ENCODE measurements at places on chromosomes 11 and 22. TPM values are rescaled to one million over a fixed set of nuclear protein-coding genes. Genes with fewer than 3 reads are reported as not detected.
A peak's percentile ranks its signal among the peaks of the same experiment; 100 is the strongest.

GRCh38 chr11:117045196-117045595 lies 53.0 kb downstream of the SIK3 start:
- H3K4me1 ChIP-seq: peaks cover 26% of the 10 kb centered on the region
- no peaks in the 10 kb centered on the region for H3K27me3 ChIP-seq
- H3K27ac ChIP-seq: no peak overlapping the region
- H3K4me3 ChIP-seq: no peak overlapping the region

DNA sequence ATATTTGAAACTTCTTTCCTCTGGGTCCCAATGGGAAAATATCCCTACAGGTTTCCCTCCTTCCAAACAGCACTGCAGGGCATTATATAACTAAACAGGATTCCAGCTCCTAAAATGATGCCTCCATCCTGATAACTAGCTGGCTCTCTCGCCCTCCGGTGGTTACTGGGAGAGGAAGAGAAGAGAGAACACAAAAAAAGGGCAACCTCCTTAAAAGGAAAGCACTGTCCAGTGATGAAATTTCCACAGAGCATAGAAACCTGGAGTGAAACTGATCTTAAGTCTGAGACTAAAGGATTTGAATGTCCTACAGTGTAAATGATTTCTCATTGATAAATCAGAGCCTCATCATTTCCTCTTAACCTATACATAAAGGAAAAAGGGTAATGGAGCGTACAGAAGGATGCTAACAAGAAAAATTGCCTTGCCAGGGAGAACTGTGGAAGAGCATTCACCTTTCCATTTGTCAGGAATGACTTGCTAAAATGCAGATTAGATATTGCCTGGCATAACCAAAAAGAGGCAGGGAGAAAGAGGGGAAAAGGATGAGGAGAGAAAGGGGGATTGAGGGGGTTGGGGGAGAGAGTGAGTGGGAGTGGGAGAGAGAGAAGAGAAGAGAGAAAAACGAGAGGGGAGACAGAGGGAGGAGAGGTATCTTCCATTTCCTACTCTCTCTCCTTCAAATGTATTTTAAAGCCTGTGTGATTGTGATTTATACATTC lies 121.3 kb downstream of the APOL5 start:
- peak overlapping the region; percentile 71 for H3K27ac ChIP-seq
- DNase-seq: no peak
- H3K27me3 ChIP-seq: no peaks in the 10 kb centered on the region
- H3K36me3 ChIP-seq: no peaks in the 10 kb centered on the region
- peak overlapping the region; percentile 58 for H3K4me3 ChIP-seq
- H3K4me1 ChIP-seq: peaks cover 26% of the 10 kb centered on the region

DNA sequence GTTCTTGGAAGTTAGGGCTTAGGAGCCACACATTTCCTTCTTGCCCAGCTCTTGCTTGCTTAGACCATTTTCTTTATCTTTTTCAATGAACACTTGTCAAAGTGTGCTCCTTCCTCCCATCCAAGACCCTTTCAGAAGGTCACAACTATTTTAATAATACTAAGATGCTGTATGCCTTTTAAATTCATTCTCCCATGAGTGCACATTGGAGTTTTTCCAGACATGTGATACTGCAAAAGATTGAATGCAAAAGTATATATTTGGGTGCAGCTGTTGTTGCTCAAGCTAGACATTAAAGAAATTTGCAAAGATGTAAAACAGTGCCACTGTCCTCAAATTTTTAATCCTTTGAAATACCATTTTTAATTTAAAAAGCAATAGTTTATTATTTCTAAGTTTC lies 69.3 kb upstream of the TNRC6B start:
- H3K4me1 ChIP-seq: peaks cover 17% of the 10 kb centered on the region
- no peak overlapping the region for H3K4me3 ChIP-seq
- H3K27me3 ChIP-seq: no peaks in the 10 kb centered on the region
- H3K36me3 ChIP-seq: no peaks in the 10 kb centered on the region

- H3K4me3 ChIP-seq: no peak overlapping the region
- no peaks in the 10 kb centered on the region for H3K27me3 ChIP-seq
- DNase-seq: peak; percentile 69
- no peaks in the 10 kb centered on the region for H3K4me1 ChIP-seq
- no peaks in the 10 kb centered on the region for H3K36me3 ChIP-seq
- no peak overlapping the region for H3K27ac ChIP-seq
Observed at GRCh38 chr11:34044664-34045485, 6.7 kb upstream of the CAPRIN1 start.

P2RX3 gene
- total RNA-seq: not detected

KCNQ1 gene
- 52.9 TPM for total RNA-seq

GRCh38 chr22:38180841-38181452 lies 683 bp downstream of the PLA2G6 start:
- no peaks in the 10 kb centered on the region for H3K27me3 ChIP-seq
- no peaks in the 10 kb centered on the region for H3K36me3 ChIP-seq
- H3K4me3 ChIP-seq: peak overlapping the region; percentile 70
- peaks cover 45% of the 10 kb centered on the region for H3K4me1 ChIP-seq
- peak; percentile 86 for DNase-seq
- H3K27ac ChIP-seq: peak overlapping the region; percentile 93

SYT8 gene
- total RNA-seq: 12.5 TPM

MYRF gene
- 62.6 TPM for total RNA-seq

- peaks cover 36% of the 10 kb centered on the region for H3K36me3 ChIP-seq
- no peaks in the 10 kb centered on the region for H3K27me3 ChIP-seq
- no peak overlapping the region for H3K4me3 ChIP-seq
- DNase-seq: no peak
- peaks cover 13% of the 10 kb centered on the region for H3K4me1 ChIP-seq
Observed at GRCh38 chr11:73972620-73973449, 9.8 kb downstream of the UCP2 start.

DNA sequence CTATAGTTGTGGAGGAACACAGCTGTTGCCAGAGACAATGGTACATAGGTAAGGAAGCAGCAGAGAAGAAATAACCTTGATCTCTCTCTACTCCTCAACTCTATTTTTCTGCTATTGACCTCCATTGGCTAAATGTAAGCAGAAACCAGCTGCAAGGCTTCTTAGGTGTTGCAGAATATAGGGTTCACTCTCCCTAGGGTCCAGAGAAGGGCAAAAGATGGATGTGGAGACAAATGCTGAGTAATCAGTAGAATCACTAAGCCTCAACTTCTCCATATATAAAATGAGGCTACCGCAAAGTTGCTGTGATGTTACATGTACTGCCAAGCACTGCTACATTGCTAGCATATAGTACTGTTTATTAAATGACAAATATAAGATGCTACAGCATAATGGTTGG lies 120.6 kb downstream of the PDE3B start:
- no peak for DNase-seq
- no peaks in the 10 kb centered on the region for H3K4me1 ChIP-seq
- H3K36me3 ChIP-seq: no peaks in the 10 kb centered on the region
- no peaks in the 10 kb centered on the region for H3K27me3 ChIP-seq

- peak overlapping the region; percentile 51 for H3K27ac ChIP-seq
- no peak for DNase-seq
- H3K27me3 ChIP-seq: peaks cover 35% of the 10 kb centered on the region
Observed at GRCh38 chr11:117874910-117875381, 1.5 kb downstream of the FXYD6 start.

DNA sequence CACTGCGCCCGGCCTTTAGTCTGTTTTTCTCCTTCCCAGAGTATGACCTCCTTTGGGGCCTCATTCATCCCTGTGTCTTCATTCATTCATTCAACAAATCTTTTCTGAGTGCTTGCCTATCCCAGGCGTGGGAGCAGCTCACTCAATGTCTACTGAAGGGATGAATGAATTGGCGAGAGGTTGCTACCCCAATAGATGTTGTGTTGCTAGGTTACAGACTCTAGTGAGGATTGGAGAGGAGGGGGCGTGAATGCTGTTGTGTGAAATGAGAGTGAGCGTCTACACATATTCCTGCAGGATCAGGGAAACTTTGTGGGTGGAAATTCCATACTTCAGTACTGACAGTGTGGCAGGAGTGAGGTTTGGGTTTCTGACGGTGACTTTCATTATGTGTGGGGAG lies 55.5 kb upstream of the EP300 start:
- H3K36me3 ChIP-seq: no peaks in the 10 kb centered on the region
- H3K4me1 ChIP-seq: no peaks in the 10 kb centered on the region

DNA sequence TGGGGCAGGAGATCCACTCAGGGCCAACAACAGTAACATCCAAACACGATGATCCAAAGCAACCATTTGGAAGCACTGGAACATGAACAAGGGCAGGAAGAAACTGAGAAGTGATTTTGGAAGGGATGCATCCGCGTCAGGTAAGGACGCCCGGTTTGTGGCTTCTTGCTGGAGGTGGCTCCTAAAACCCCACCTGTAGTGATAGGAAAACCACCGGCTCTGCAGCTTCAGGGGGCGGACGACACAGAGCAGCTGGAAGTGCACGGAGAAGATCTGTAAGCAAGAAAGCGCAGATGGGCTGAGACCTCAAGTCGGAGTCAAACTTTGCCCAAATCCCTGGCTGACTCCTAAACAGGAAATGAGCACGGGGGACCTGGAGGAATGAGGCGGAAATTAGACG lies 1066.1 kb downstream of the BRD1 start:
- H3K4me3 ChIP-seq: no peak overlapping the region
- no peaks in the 10 kb centered on the region for H3K36me3 ChIP-seq
- H3K27ac ChIP-seq: no peak overlapping the region
